ENCODE measurements at places on chromosomes 11 and 22. TPM values are rescaled to one million over a fixed set of nuclear protein-coding genes. Genes with fewer than 3 reads are reported as not detected.

GRCh38 chr11:117514256-117514655 is 186.6 kb downstream of the CEP164 start:
- H3K27ac ChIP-seq, result no peak overlapping the region
- H3K4me3 ChIP-seq, result no peak overlapping the region
- H3K36me3 ChIP-seq, result no peaks in the 10 kb centered on the region
- DNase-seq, result no peak
- H3K27me3 ChIP-seq, result no peaks in the 10 kb centered on the region

DNA sequence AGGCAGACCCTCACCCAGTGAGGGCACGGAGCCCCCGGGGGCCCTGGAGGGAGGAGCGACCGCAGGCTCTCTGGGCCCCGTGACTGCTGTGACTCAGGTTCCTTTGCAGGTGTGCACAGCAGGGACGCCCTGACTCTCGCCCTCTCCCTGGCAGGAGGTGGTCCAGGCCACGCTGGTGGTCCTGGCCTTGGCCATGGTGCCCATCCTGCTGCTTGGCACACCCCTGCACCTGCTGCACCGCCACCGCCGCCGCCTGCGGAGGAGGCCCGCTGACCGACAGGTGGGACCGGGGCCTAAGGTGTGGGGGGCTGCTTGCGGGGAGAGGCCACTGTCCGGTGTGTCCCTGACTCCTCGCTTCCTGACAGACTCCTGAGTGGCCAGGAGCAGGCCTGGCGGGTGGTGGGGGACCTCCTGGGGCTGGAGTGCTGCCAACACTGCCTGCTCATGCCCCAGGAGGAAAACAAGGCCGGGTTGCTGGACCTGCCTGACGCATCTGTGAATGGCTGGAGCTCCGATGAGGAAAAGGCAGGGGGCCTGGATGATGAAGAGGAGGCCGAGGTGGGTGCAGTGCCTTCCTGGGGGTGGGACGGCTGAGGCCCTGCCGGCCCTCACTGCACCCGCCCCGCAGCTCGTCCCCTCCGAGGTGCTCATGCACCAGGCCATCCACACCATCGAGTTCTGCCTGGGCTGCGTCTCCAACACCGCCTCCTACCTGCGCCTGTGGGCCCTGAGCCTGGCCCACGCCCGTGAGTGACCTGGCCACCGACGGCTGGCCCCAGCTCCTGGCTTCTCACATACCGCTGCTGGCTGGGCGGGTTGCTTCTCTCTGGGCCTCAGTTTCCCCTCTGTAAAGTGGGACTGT is 10.9 kb downstream of the TCIRG1 start:
- peaks cover 88% of the 10 kb centered on the region for H3K36me3 ChIP-seq
- no peak overlapping the region for H3K27ac ChIP-seq
- H3K4me1 ChIP-seq, result no peaks in the 10 kb centered on the region

DNA sequence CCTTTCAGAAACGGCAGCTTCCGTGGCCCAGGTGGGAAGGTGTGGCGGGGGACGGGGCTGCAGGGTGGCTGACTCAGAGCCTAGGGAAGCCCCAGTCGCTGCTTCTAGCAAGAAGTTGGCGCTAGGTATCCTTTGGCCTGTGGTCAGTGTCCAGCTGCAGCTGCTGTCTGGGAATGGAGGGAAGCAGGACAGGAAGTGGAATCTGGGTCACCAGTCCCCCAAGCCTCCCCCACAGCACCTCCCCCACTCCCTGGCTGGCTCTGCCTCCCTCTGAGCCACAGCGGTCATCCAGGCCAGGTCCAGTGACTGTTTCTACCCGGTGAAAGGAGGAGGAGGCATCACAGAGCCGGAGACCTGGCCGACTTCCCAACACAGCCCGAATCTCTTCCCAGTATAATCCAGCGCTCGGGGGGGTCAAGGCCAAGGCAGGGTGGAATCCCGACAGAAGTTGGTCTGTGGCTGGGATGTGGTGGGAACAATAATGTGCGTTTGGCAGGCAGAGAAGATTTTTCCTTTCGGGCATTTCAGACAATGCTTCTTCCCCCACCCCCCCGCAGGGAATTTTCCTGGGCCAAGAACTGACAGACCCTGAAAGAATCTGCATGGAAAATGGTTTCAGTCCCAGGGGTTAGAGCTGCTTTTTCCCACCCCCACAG is 45.1 kb downstream of the C11orf96 start:
- H3K27me3 ChIP-seq, result no peaks in the 10 kb centered on the region
- peak overlapping the region; percentile 64 for H3K27ac ChIP-seq
- peak; percentile 74 for DNase-seq
- no peak overlapping the region for H3K4me3 ChIP-seq
- no peaks in the 10 kb centered on the region for H3K36me3 ChIP-seq

Gene TUBA8
- 1.3 TPM for total RNA-seq

DNA sequence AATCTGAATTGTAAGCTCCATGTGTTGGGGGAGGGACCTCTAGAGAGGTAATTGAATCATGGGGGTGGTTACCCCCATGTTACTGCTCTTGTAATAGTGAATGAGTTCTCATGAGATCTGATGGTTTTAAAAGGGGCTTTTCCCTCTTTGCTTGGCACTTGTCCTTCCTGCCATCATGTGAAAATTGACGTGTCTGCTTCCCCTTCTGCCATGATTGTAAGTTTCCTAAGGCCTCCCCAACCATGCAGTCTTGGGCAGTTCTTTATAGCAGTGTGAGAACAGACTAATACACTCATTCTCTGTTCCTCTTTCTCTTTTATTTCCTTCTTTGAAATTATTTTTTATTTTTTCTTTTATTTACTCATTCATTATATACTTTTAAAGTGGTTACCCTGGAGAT is 239.4 kb downstream of the CSNK2A3 start:
- H3K27me3 ChIP-seq, result no peaks in the 10 kb centered on the region
- no peaks in the 10 kb centered on the region for H3K36me3 ChIP-seq
- no peak overlapping the region for H3K4me3 ChIP-seq
- no peak for DNase-seq
- no peak overlapping the region for H3K27ac ChIP-seq

- H3K4me3 ChIP-seq, result no peak overlapping the region
- no peak overlapping the region for H3K27ac ChIP-seq
These were observed 140.5 kb upstream of the PGR start for GRCh38 chr11:101269990-101270660.

- H3K27ac ChIP-seq, result no peak within 1 kb of the TSS
- H3K4me3 ChIP-seq, result peak within 1 kb of the TSS; percentile 49
- H3K27me3 ChIP-seq, result peaks cover 78% of the 10 kb centered on the region
- peaks cover 27% of the 10 kb centered on the region for H3K4me1 ChIP-seq
- H3K36me3 ChIP-seq, result no peaks in the 10 kb centered on the region
- no peak for DNase-seq
These were observed at the start of gene PHF21B for GRCh38 chr22:45009606-45010531. Gene PHF21B, minus strand, starts transcription at chr22:45010005. Its CDS starts 456 bp downstream, at chr22:45009549.

DNA sequence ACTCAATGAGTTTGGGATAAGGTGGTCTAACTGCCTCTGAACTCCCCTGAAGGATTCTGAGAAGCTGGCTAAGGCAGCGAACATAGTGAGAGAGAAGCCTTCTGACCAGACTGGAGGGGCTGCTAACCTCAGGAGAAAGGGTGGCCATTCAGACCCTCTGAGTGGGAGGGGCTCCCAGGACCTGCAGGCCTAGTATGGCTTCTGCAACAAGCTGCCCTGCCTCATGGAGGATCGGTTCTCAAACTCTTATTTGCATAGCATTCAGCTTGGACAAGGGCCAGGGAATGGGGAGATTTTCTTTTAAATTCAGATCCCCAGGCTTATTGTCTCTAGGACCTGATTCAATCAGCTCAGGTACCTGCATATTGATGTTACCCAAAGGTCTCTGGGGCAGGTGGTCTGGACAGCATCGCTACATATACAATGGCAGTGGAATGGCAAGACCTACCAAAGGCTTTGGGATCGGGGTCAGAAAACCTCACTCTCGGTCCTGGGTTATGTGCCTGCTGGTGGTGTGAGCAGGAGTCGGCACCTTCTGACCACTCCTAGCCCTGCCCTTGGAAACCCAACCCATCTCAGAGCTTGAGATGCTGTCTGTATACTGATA is 599.1 kb downstream of the BRD1 start:
- no peak for DNase-seq
- H3K27ac ChIP-seq, result no peak overlapping the region
- no peaks in the 10 kb centered on the region for H3K36me3 ChIP-seq
- no peaks in the 10 kb centered on the region for H3K4me1 ChIP-seq
- H3K27me3 ChIP-seq, result no peaks in the 10 kb centered on the region

Gene FAT3
- 7.9 TPM for total RNA-seq

DNA sequence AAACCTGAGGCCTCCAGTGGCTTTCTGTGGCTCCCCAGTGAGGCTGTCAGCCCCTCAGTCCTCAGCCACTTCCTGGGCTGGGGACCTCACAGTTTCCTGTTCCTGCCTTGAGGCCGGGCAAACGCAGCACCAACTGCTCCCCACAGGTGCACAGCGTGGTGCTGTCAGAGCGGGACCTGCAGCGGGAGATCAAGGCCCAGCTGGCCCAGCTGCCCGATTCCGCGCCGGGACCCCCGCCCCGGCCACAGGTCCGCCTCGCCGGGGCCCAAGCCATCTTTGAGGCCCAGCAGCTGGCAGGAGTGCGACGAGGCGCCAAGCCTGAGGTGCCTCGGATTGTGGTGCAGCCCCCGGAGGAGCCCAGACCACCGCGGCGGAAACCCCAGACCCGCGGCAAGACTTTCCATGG is 5.4 kb downstream of the TBC1D10C start:
- H3K4me3 ChIP-seq, result peak overlapping the region; percentile 36
- H3K4me1 ChIP-seq, result peaks cover 10% of the 10 kb centered on the region
- DNase-seq, result no peak
- no peaks in the 10 kb centered on the region for H3K27me3 ChIP-seq

Gene TRIM49
- not detected for total RNA-seq

Gene PGR
- 1.9 TPM for total RNA-seq

Gene GDPD4
- total RNA-seq, result not detected

Measured in lower lobe of right lung (tissue), 2 donors.